ENCODE measurements at places on chromosomes 7 and 10.

- DNase-seq: no peak
These were observed 8.2 kb upstream of the ACTA2 start for GRCh38 chr10:88960802-88961201.

GRCh38 chr7:152856351-152856750, 96.8 kb downstream of the ACTR3B start:
- DNase-seq: no peak

GRCh38 chr7:72437061-72437585, 25.0 kb upstream of the CALN1 start:
- DNase-seq: no peak

GRCh38 chr7:29385214-29385814, 178.3 kb upstream of the PRR15 start:
- DNase-seq: no peak

DNA sequence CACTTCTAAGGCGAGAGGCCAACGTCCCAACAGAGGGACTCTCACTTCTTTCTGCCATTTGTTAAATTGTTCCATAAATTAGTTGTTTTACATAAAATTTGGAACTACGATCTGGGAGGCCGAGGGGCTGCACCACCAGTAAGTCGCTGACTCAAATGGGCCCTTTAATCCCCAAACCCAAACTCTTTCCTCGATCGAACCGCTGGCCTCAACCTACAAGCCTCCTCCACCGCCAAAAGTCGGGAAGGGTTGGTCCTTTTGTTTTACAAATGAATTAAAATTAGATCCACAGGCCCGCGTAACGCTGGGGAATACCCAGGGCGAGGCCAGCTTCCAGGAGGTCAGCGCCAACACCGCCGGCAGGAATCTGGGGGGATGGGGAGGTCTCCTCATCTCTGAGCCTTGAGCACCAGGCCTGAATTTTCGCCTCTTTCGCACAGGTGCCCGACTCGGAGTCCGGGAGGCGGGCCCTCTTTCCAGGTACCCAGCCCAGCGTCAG, 1.2 kb upstream of the FOXI2 start:
- DNase-seq: no peak

DNA sequence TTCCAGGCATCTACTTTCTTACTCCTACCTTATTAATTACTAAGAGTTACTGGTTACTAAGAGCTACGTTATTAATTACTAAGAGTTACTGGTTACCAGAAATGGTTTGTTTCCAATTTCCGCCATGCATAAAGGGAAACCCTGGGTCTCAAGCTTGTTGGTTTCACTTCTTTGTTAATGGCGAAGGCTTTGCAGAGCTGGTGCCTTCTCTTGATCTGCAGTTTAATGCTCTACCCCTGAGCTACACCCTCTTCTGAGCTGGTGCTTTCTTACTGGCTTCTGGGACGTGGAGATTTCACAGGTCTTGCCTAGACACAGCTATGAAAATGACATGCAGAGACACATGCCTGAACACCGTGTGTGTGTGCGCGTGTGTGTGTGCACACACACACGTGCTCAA, 560 bp downstream of the CPA4 start:
- no peak for DNase-seq
